Hematopoietic multipotent progenitor cell treated with erythropoietin and hydrocortisone succinate and interleukin-3 and kit ligand, for 6 days (in vitro differentiated cells): ENCODE measurements at places on chromosomes 6 and 20.
A peak's percentile ranks its signal among the peaks of the same experiment; 100 is the strongest.

- no peak for DNase-seq
Measured at GRCh38 chr6:127300411-127300810, 33.7 kb downstream of the RNF146 start.

GRCh38 chr6:76506808-76507207 is 434.3 kb upstream of the IMPG1 start:
- DNase-seq, result no peak

DNA sequence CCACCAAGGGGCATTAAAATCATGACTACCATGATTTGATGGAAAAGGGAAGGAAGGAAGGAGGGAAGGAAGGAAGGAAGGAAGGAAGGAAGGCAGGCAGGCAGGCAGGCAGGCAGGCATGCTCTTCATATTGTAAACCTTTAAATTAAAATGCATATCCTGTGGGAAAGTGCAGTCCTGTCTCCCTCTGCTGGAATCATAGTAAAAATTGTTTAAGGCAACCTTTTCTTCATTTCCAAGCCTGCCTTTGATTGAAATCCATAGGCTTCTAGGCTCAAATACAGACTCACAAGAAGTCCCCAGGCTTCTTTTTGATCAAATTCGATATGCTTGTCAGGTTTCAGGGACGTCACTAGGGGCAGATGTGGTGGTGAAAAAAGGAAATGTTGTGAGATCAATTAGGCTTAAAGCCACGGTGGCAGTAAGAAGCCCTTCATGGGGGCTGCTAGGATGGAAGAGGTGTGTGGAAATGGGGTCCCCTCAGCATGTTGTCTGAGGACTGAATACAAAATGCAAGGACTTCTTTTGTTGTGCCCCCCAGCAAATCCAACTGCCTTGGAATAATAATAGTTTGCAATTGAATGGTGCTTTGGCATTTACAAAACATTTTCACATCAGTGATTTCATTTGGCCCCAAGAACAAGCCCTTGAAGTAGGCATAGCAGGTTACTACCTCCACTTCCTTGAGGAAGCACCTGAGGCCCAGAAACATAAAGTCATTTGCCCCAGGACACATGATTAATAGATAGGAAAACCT is 25.6 kb upstream of the GABRR1 start:
- peak; percentile 75 for DNase-seq

DNA sequence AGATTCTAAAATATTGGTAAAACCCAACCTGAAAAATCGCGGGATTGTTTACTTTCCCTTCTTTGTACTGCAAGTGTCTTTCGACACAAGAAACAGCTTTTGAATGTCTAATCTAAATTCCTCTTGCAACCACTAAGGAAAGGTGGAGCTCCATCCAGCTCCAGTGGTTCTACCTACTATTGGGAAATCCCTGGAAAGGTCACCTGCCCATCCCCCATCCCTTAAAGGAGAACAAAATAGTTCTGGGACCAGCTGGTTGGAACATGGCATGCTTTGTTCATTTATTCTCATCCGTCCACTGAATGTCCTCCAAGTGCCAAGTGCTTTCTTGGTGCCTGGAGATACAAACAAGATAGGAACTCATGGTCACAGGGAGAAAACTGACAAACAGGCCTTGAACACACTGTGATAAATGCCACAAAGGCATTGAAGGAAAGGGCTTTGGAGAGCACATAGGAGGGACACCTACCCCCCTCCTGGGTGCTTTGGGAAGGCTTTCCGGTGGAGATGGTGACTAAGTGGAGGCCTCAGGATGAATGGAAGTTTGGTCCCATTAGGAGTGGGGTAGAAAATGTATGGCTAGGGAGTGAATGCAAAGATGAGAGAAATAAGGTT is 2.3 kb upstream of the CITED2 start:
- DNase-seq, result peak; percentile 30

GRCh38 chr6:36596356-36596755 is 2.2 kb downstream of the SRSF3 start:
- no peak for DNase-seq

- DNase-seq, result no peak
Measured at GRCh38 chr6:153801917-153802316, 237.1 kb upstream of the OPRM1 start.
